ENCODE measurements at places on chromosomes 11 and 22.

DNA sequence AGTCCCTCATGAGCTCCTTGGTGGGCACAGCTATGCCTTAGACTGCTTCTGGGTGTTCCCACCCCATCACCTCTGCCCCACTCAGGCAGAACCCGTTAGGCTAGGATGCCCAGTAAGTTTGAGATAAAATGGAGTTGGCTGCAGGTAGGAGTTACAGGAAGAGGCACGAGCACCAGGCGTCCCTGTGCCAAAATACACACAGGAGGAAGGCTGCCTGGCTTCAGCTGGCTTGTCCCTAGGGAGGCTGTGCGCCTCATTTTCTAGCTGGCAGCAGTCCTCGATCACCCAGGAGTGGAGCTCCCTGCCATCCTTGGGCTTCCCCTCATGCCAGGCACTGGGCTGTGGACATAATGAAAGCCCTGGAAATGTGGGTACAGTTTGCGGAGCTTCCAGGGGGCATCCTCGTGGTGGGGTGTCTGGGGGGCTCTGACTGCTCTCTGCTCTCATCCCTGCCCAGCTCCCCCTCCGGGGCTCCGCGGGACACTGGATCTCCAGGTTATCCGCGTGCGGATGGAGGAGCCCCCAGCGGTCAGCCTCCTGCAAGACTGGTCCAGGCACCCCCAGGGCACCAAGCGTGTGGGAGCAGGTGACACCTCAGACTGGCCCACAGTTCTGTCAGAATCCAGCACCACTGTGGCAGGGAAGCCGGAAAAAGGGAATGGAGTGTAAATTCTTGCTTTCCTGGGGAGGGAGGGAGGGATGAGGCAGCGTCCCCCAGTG, 12.3 kb upstream of the MARK2 start:
- DNase-seq: no peak

GRCh38 chr11:72702096-72702495, 27.9 kb upstream of the PDE2A start:
- no peak for DNase-seq

DNA sequence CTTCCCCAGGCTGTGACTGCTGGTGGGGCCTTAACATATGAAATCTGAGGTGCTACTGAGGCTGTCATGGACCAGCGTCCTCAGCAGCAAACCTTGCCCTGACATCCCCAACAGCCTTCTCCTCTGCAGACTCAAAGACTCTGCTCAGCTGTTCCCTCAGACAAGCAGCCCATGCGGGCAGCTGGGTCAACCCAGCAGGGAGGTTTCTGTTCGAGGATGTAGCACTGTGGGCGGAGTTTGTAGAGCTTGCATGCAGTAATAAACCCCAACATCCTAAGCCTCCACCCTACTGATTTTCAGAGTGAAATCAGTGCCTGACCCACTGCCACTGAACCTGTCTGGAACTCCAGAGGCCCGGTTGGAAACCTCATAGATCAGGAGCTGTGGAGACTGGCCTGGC, 88.8 kb upstream of the XKR3 start:
- DNase-seq: peak; percentile 84

DNA sequence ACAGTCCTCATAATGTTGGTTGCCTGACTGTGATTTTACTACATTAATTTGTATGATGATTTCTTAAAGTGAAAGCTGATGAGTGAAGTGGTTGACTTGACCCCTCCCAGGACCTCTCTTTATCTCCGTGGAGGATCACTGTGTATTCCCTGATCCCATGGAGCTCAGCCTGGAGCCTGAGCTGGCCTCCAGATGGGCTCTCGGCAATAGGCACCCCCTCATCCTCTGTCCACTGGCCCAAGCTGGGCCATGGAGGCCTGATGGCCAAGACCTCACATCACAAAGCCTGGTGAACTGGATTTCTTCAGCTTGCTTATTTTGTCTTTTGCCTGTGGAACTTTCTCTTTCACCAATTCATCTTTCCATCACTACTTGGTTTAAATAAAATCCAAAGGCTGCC, 75.2 kb downstream of the WNT11 start:
- DNase-seq: no peak

DNA sequence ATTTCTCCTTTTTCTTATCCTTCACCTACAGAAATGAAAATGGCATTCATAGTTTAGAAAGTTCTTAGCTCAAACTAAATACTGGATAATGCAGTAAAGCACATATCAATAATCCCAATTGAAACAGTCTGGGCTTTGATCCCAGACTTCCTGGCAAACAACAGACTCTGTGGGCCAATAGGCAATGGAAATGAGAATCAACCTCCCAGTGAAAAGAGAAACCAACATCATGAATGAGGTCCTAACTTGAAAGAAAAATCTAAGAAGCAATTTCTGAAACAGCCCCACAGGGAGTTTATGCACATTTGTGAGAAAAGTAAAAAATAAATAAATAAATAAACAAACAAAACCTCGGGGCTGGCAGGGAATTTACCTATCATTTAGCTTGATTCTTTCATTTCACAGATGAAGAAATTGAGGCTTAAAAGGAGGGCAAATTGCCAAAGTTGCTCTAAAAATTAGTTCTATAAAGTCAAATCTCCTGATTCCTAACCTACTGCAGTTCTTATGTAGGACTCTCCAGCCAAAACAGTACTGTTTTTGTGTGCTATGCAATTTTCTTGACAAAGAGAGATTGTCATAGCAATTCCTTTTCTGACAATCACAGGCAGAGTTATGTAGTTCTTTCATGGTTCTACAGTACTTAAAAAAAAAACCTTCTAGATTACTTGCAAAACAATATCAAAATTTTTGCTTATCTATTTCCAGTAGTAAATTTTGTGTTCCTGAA, 265.8 kb downstream of the GRM5 start:
- DNase-seq: no peak

GRCh38 chr22:37391702-37392101, 35.6 kb downstream of the ELFN2 start:
- no peak for DNase-seq

DNA sequence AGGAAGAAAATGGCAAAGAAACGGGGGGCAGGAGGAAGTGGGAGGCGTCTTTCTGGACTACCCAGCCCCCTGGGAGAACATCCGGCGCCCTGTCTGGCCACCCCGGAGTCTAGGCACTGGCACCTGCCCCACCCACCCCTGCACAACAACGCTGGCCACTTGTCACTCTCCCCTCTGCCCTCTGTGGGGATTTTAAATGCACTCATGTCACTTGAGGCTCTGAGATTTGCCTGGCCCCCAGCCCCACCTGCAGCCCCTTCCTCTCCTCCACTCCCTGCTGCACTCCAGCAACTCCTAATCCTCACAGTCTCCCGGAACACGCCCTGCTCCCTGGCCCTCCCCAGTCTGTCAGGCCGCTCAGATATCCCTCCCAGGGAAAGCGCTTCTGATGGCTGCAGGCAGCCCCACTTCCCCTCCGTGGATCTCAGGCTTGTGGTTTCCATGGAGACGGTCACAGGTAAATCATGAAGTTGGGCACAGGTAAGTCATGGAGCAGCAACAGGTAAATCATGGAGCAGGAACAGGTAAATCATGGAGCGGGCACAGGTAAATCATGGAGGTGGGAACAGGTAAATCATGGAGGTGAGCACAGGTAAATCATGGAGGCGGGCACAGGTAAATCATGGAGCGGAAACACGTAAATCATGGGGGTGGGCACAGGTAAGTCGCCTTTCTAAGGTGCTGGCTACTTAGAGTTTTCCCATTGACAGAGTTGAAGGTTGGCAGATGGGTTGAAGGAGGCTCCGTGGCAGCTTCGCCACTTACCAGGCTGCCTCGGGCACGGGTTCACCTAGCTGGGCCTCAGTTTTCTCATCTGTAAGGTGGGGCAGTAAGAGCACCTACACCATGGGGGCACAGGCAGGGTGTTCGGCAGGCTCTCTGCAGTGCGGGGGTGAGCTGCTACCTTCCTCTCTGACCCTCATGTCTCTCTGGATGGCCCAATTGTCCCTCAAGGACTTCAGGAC, 79.0 kb upstream of the SHISAL1 start:
- no peak for DNase-seq

DNA sequence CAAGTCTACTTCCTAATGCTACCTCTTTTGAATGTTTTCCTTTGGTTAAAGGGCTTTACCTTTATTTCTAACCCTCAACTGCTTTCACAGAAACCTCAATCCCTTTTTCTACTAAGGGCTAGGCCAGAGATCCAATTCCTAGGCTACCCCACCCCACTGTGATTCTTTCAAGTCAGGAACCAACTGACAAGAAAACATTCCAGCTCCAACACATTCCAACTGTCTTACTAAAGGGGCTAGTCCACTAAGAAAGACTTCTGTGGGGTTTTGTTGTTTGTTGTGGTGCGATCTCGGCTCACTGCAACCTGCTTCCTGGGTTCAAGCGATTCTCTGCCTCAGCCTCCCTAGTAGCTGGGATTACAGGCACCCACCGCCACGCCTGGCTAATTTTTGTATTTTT, 151.3 kb downstream of the APOL5 start:
- DNase-seq: no peak

DNA sequence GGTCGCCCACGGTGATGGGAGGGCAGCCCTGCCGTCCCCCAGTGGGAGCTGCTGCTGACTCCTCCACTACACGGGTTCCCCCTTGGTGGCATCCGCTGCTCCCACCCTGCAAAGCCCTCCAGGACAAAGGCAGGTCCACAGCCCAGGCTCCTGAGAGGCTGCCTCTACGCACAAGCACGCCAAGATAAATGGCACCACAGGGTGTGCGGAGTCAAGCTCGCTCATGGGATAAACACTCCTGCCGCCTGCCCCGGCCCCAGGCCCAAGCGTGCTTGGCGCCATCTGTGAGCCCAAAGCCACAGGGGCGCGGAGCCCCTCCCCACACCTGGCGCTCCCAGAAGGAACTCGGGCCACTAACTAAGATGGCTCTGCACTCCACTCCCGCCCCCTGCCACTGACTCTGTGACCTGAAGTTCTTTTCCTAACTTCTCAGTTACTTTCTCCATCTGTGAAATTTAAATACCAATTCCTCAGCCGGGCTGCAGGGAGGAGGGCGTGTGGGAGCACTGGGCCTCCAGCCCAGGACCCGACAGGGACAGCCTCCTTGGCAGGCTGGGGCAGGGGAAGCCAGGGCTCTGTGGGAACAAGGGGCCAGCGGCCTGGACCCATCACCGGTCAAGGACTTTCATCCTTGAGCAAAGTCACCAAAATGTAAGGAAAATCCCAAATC, 14.9 kb downstream of the EHD1 start:
- no peak for DNase-seq

DNA sequence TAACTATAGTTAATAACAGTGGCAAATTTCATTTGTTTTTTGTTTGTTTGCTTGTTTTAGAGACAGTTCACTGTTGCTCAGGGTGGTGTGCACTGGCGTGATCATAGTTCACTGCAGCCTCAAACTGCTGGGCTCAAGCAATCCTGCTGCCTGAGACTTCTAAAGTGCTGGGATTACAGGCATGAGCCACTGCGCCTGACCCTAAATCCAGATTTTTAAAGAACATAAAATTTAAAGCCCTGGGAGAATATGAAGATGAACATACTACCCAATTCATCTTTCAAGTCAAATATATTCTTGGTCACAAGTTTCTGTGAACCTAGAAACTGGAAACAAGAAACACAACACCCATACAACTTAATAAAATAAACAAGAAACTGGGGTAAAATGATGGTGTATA, 28.1 kb downstream of the RRAS2 start:
- DNase-seq: no peak

GRCh38 chr11:31895926-31896325, 84.8 kb upstream of the PAX6 start:
- no peak for DNase-seq

DNA sequence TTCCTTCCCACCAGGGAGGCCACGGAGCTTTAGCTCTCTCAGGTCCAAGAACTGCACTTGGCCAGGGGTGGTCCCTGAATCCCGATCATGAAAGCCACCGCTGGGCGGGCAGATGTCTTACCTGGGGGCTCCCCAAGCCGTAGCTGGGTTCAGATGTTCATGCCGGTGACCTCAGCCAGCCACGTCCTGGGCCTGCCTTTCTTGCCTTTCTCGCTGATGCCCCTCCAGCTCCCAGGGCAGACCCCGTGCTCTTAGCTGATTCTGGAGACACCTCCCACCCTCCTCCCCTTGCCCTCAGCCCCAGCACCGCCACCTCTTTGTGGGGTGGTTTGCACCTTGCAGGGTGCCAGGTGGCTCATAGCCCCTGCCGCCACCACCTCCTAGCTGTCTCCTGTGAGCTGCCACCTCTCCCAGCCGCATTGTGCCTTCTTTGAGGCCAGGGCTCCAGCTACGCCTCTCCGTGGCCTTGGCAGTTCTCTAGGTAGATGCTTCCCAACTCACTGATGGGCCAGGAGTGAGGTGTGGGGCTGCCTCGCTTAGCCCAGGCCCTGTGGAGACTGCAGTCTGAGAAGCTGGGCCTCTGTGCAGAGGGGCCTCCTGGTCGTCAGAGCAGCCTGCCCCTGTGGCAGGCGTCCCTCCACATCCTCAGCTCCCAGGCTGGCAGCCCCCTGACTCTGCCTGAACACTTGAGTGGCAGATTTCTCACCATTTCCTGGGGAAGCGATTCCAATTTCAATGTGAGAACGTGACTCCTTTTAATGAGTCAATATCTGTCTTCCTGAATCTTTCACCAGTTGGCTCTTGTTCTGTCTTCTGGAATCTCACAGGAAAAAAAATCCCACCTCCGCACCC, 97.6 kb upstream of the B3GAT1 start:
- no peak for DNase-seq

DNA sequence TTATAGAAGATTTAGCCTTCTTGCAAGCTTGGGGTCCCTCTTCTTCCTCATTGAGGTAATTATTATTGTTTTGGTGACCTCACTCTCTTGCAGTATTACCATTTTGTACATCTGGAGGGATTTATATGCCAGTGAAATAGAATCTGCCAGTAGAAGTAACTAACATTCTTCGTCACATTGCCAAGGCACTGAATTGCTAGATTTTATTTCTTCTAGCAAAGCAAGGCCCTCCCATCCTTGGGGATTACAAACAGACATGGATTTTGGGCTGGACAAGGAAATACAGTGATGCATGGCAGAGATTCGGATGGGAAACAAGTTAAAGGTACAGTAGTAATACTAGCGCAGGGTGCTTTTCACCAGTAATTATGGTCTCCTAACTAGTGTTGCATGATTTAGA, 7.8 kb downstream of the ADAMTS15 start:
- no peak for DNase-seq

GRCh38 chr11:131099746-131100145, 183.5 kb upstream of the SNX19 start:
- DNase-seq: no peak

DNA sequence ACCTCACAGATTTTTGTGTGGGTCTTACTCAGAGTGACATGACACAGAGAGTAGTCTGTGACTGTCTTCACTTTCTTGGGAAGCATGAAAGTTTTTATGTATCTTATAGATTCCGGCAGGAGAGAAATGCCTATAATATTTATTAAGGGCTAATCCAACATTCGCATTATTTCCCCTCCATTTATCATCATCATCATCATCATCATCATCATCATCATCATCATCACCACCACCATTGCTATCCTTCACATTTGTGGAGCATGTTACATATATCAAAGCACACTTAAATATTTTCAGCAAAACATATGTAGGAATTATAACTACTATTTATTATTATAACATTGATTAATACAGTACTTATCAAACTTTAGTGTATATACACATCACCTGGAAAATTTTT, 66.2 kb downstream of the GAS2 start:
- no peak for DNase-seq

GRCh38 chr11:83087035-83087434, 15.3 kb upstream of the RAB30 start:
- DNase-seq: peak; percentile 58

GRCh38 chr22:50170453-50171318, at the start of gene PANX2:
TSS of gene PANX2 (plus strand) at chr22:50170731. CDS start at chr22:50170731, 0 bp downstream.
- no peak for DNase-seq
